Adipocyte (in vitro differentiated cells): ENCODE measurements at places on chromosomes 5 and 9.
A peak's percentile ranks its signal among the peaks of the same experiment; 100 is the strongest.

DNA sequence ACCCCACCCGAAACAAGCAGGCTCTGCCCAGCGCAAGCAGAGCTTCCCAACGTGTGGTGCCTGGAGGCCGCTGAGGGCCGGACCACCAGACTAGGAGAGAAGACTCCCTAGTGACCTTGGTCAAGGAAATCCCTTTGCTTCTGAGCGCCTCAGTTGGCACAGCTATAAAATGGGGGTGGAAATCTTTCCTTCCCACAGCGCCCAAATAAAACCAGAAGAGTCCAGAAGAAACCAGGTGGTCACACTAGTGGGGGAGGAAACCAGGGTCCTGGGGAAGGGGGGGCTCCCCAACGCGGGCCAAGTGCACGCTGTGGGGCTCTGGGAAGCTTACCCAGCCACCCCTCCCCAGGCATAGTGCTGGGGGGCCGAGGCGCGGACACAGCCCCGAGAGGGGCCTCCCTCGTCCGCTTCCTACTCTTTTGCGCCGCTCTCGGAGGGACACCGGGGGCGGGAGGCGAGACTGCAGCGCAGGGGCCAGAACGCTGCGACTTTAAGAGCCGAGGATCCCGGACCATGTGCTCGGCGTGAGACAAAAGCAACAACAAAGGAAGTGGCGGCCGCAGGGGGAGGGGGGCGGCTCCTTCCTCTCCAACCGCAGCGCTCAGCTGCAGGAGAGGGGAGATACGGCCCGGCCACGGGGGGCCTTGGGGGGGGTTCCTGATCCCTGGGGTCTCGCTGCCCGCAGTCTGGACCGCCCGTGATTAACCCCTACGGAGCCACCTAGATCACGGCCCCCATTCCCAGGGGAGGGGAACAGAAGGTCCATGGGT, 885 bp downstream of the RNF44 start:
- DNase-seq = peak; percentile 86

DNA sequence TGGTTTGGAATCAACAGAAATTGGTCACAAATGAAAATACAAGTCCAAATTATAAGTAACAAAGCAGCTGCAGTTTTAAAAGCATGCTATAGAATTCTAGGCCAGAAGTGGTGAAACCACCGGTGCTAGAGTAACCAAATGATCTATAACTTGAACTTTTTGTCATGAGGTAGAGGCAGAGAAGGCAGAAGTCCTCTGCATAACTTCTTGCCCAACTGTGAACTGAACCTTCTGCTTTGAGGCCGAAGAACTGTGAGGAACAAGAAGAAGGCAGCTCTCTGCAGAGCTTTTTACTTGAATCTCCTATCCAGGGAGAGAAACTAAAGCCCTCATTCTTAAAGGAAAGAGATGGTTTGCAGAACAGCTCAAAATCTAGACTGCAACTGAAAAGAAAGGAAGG, 36.2 kb upstream of the TENT2 start:
- no peak for DNase-seq

GRCh38 chr5:59569608-59570334, 323.8 kb downstream of the PDE4D start:
- DNase-seq = no peak

GRCh38 chr5:61534481-61535267, 202.6 kb downstream of the ZSWIM6 start:
- no peak for DNase-seq

DNA sequence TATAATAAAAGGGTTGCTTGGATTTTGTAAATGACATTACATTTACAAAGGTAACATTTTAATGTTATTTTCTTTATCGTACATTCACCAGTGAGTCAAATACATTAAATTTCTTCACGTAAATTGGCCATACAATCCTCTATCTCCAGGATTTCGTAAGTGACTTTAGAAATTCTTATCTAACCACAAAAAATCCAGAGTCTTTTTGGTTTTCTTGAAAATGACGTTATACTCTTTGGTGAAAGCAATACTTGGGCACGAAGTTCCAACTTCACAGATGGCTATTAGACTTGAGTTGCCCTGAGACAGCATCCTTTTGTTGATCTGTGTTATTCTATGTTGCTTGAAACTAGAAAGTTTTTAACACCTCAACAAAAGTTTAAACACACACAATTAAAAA, 87.4 kb upstream of the CDH10 start:
- DNase-seq = peak; percentile 22

DNA sequence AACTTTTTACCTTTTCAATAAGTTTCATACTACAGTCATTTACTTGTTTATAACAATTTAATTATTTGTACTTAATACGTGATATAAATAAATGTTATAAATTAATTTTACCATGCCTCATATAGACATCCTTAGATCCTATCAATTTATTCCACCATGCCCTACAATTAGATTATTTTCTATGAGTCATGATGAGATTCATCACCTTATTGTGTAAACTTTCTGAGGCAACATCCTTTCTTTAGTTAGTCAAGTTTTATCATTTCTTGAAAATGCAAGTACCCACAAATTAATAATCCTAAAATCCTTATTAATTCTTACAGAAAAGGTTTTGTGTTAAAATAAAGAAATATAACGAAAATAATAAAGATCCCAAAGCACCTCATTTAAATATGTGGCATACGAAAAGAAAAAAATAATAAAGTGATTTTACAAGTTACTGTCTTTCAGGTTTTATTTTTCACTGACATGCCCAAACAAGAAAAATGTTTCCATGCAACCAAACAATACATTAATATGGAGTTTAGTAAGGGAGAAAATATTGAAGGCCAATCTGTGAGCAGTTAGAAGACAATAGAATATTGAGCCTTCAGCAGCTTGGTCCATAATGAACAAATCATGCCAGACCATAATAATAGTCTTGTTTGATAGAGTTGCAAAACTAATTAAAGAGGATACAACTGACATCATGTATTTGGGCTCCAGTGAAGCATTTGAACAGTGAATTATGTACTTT, 188.7 kb upstream of the MRPS30 start:
- no peak for DNase-seq

DNA sequence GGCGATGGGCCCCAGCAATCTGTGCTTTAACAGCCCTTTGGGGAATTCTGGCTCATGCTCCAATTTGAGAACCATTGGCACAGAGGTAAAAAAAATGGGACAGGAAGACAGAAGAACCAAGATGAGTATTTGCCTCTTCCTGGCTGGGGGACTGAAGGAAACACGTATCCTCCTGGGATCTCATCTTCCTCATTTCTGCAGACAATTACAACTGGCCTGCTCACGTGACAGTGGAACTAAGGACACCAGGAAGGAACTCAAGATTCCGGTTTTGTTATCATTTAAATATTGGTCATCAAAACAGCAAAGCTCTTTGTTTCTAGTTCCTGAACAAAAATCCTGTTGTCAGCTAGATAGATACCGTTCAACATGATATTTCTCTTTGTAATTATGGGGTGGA, 216.0 kb upstream of the DAP start:
- DNase-seq = no peak

- peak; percentile 95 for DNase-seq
Observed at GRCh38 chr9:2816476-2817141, 27.3 kb downstream of the PUM3 start.
